Skeletal muscle tissue (tissue), 5 donors: ENCODE measurements at places on chromosomes 7 and 10. TPM values are rescaled to one million over a fixed set of nuclear protein-coding genes. Genes with fewer than 3 reads are reported as not detected.

The NUTM2E gene
- not detected for total RNA-seq

The RPS24 gene
- 2,668 TPM for total RNA-seq

The ZNF518A gene
- 24.0 TPM for total RNA-seq

The INHBA gene
- total RNA-seq: 4.7 TPM

The PSAP gene
- total RNA-seq: 369 TPM

The EPHA1 gene
- 0.52 TPM for total RNA-seq
